ENCODE measurements at places on chromosomes 13 and 19.

DNA sequence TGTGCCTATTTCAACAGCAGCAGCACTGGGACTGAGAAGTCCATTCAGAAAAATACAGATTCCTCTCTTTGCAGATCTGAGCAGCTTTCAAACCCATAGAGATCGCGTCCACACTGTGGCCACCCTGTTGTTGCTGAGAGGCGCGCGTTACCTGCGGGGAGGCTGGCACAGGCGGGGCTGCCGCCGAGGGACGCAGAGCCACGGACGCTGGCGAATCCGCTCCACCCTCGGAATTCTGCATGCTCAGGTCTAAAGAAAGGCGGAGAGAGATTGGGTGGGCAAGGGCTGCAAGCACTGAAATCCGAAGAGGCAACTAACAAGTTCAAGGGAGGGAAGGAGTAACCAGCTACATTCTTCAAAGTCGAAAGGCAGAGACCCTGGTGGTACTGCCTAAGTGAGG lies 63.0 kb downstream of the RFX2 start:
- no peak for DNase-seq

GRCh38 chr13:100796463-100796862 lies 121.9 kb upstream of the TMTC4 start:
- no peak for DNase-seq

DNA sequence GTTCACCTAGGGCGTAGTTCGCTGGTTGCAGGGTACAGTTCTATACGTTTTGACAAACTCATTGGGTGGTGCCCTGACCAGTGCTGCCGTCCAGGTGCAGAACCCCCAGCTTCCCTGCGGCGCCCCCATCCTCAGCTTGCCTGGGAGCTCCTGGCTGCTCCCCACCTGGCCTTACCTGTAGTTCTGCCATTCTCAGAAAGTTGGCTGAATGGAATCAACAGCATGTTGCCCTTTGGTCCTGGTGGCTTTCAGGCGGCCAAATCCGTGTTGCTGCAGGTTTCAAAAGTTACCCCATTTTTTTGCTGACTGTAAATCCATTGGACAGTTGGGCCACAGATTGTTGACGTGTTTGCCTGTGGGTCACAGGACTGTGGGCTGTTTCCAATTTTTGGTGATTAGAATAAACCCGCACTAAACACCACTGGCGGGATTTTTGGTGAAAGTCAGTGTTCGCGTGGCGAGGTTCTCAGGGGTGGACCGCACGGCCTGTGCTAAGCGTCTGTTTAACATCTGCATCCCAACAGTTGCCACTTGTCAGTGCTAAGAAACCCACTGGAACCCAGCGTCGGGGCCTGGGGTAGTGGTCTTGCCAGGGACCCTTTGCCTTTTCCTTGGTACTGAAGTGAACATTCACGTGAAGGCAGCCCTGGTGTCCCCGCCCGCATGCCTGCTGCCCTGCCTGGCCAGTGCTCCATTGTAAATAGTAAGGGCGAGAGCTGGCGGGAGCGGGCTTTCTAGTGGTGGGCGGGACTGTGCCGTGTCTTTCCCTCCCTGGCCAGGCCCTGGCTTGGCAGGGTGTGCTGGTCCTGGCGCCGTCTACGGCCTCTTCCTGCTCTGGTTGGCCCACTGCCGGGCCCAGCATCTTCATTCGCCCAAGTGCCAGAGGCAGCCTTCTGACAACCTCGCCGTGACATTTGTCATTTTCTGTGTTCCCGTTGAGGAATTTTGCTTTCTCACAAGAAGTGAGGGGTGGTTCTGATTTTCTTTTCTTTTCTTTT lies 3.3 kb downstream of the DOT1L start:
- DNase-seq, result peak; percentile 28

DNA sequence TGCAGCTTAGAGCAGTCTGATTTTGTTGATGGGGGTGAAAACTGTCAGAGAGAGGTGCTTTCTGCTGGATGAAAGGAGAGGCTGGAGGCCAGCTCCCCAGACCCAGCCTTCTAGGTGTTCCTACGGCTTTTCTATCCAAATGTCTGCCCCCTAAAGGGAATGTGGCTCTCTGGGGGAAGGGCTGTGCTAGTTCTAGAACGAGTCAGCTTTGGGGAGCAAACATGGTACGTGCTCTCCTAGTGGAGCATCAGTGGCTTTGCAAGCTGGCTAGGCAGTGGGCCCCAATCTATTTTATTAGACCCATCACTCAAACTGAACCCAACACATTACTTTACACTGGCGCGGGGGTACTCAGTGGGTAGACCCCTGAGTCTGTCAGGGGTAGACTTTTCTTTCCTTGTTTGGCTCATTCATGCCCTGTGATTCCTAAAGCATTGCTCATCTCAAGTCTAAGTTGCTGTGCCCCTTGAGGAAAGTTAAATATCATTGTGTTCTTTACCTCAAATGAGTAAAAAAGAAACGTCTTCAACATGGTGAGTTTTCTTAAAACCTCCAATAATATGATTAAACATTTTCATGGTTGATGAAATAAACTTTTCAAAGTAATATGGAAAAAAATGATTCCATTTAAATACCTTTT lies 254.9 kb downstream of the DLEU7 start:
- no peak for DNase-seq

- DNase-seq, result no peak
Observed at GRCh38 chr19:35938282-35939224, 2.4 kb downstream of the LRFN3 start.

DNA sequence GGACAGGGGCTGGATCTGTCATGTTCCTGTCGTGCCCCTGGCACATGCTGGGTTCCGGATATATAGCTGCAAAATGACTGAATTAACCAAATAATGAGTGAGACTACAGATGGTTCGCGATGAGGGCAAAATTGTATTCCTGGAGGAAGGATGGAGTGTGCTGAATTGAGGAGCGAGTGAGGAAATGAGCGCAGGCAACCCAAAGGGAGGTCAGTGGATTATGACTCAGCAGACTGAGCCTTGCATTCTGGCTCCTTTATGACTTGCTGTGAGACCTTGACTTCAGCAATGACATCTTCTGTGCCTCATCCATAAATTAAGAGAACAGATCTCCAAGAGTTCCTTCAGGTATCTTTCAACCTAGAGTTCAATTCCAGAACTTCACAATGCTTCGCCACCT lies 115.0 kb upstream of the CLDN10 start:
- DNase-seq, result no peak
